ENCODE measurements at places on chromosomes 3 and 15.

- DNase-seq: no peak
Observed at GRCh38 chr3:22474706-22475445, 723.9 kb upstream of the ZNF385D start.

- peak; percentile 68 for DNase-seq
Observed at GRCh38 chr3:111541911-111542483, at the start of gene CD96. Gene CD96, plus strand, starts transcription at chr3:111542197. Its CDS starts 52 bp downstream, at chr3:111542249.

- DNase-seq: no peak
Observed at GRCh38 chr3:133535971-133536881, 37.3 kb upstream of the CDV3 start.

GRCh38 chr15:86333819-86334218, 254.1 kb downstream of the AGBL1 start:
- no peak for DNase-seq

DNA sequence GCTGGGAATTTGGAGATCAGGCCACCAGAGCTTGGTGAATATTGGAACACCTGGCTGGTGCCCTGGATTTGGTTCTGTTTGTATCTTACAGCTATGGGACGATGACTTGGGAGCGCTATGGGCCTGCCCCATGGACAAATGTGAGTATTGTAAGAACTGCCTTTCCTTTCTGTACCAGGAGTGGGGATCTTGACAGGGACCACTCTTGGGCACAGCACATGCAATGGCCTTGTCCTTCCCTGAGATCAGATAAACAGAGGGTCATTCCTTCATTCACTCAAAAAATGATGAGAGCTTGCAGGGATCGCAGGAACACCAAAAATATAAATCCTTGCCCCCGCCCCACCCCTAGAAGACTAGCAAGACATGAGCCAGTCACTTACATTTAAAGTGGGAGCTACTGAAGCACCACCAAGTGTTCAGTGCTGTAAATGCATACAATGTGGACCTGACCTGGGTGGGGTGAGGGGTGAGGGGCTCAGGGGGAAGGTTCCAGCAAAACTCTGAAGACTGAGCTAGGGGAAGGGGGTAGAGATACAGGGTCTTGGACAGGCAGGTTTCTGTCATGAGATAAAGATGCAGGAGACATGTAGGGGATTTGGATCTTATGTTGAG, 2.7 kb upstream of the CRELD1 start:
- no peak for DNase-seq

DNA sequence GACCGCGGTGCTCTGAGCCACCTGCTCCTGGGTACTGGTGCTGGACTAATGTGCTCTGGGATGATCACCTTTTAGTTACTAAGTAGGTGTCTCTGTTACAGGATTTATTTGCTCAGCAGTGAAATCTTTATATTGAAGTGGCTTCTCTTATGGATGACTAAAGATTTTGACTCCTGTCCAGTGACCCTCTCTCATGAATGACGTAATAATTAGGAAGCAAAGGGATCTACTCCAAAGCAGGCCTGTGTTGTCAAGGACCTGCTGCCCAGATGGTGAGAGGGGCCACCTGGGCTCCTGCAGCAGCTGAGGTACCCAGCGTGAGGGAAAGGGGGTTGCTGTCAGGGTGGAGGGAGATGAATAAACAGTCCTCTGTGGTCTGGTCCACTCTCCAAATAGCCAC, 263.6 kb downstream of the GABRG3 start:
- DNase-seq: no peak

GRCh38 chr3:192514081-192514753, 213.1 kb downstream of the FGF12 start:
- DNase-seq: no peak

DNA sequence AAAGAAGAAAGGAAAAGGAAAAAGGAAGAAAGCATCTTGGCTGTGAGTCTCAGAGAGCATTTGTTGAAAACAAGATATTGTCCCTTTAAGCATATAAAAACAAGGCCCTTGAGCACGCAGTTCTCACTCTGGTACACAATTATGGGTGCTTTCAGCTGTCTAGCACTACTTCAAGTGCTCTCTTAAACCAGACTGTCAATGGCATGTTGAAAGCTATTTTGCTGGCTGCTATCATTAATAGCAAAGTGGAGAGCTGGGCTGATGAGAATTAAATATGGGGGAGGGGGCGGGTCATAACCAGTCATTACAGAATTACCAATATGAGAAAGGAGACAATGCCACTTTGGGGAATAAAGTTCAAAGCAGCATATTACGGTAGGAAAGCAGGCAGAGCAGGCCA, 9.3 kb downstream of the TLE3 start:
- no peak for DNase-seq

DNA sequence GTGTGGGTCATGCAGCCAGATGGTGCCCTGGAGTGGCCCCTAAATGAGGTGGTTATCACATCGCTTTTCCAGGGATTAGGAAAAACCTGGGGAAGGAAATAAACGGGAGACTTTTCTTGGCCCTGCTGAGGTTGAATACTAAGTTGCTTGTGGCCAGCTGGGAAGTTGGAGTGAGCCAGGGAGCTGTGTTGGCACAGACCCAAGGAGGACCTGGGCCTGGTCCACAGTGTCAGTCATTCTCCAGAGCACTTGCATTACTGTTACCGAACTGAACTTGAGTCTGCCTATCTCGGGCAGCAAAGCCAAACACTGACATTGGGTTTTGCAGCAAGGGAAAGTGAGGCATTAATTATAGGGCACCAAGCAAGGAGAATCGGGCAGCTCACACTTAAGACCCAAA, 339.0 kb downstream of the GABRB3 start:
- no peak for DNase-seq

- no peak for DNase-seq
Observed at GRCh38 chr15:23761386-23761785, 74.3 kb upstream of the NDN start.

- no peak for DNase-seq
Observed at GRCh38 chr15:69154684-69155083, 5.8 kb upstream of the GLCE start.

- DNase-seq: no peak
Observed at GRCh38 chr3:78857494-78858111, 910.2 kb downstream of the ROBO1 start.

- DNase-seq: no peak
Observed at GRCh38 chr15:80577552-80578205, 117.4 kb upstream of the ABHD17C start.

- DNase-seq: no peak
Observed at GRCh38 chr15:56978898-56979662, 60.6 kb downstream of the TCF12 start.

DNA sequence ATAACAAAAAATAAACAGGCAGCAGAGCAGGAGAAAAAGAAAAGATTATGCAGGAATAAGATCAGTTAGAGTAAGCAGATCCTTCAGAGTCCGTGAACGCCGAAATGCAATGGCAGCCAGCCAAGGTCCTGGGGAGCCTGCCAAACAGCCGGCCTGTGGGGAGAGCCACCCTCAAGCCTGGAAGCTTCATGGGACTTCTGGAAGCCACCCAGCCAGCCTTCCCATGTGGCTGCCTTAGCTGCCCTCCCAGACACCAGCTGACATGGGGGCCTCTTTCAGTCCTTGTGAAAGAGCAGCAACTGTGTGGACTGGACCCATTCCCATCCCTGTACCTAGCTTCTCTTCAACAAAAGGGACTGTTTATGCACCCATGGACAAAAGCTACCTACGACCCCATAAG, 64.9 kb upstream of the RAD18 start:
- DNase-seq: no peak

DNA sequence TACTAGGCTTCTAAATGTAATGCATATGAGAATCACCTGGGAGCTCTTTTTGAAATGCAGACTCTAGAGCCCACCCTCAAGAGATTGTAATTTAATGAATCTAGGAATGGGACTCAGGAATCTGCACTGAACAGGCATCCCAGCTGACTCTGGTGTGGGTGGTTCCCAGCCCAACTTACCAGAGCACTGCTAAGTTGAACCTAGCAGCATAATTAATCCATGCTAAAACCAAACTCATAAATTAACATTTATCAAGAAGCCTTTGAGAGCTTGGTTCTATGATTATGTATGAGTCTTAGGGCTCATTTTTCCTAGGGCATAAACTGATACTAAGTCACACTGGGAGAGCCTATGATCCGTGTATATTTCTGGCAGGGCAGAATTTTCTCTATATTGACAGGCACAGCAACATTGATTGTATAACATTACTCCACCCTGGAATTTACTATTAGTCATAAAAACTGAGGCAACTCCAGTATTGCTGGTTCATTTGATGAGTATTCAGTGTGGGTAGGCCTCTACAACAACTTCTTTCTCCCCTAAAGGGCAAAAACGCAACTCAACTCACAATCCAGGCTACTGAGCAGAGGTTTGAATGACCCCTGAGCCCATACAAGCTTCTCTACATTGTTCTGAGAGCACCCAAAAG, 10.7 kb upstream of the CSTA start:
- DNase-seq: no peak

DNA sequence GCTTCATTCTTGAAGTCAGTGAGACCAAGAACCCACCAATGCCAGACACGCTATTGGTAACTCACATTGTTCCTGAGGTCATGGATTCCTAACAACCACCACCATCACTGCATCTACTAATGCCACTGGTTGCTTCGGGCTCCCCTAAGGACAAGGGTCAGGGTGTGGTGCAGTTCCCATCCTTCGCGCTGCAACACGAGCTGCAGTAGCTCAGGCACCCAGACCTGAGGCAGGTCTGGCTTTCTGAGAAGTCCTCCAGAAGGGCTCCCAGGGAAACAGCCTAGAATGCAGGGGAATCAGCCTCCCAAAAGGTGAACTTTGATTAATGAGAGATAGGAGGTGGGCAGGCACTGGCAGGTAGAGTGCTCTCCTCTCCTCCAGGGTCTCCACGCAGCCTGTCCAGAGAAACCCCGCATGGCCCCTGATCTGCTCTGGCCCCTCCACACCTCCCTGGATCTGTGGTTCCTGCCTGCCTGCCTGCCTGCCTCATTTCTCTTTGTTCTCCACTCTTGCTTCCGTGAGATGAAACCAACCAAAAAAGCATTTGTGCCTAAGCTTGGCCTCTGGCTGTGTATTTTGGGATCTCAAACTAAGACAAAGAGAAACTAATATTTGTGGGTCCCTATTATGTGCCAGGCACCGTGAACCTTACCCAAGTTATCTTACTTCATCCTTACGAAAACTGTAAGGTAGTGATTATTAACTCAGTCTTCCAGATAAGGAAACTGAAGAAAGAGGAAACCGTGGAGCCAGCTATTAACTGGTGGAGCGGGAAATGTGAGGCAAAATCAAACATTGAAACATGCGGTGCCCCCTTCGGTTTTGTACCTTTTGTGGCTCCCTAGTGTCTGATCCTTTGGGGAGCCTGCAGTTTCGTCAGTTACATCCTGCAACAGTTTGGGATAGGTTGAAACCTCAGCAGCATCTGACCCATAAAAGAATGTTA, 43.9 kb upstream of the USP3 start:
- DNase-seq: no peak

GRCh38 chr15:88727439-88727838, 75.8 kb upstream of the ACAN start:
- DNase-seq: no peak

DNA sequence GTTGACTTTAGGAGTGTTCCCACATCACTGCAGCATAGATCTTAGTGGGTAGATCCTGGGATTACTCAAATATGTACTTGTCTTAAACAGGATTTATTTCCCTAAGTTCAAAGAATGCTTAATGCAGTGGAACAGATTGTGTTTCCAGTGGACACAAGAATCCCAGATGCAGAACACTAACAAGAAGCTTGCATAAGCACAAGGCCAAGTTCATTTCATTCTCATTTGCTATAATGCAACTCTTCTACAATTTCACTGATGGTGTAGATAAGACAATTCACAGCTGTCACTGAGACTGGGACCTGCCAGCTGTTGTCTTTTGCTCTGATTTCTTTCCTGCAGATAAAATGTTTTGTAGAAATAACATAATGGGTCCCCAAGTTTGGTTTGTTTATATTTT, 225.6 kb downstream of the NFKBIZ start:
- DNase-seq: no peak

DNA sequence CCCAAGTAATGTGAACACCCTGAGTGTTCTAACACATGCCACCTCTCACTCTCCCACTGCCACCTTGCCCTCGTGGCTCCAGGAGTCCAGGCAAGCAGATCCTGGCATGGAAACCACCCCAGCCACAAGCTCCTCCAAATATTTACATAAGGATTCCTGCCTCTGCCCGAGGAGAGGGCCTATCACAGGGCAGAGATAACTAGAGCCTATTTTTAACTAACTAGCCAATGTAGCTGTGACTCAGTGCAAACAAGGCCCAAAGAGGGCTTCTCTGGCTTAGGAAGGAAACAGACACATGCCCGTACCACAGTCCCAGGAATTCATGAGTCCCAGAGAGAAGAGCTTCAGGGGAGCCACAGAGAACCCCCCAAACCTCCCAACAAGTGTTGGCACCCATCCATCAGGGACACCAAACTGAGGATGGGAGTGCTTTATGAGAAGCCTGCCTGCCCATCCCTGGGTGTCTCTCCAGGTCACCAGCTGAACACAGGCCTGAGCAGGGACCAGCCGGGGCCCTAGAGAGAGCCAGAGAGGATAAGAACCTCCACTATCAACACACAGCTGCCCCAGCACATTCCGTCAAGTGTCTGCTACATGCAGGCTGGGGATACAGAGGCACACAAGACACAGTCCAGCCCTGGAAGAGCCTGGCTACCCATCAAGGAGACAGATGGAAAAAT, 9.2 kb downstream of the FYCO1 start:
- no peak for DNase-seq

DNA sequence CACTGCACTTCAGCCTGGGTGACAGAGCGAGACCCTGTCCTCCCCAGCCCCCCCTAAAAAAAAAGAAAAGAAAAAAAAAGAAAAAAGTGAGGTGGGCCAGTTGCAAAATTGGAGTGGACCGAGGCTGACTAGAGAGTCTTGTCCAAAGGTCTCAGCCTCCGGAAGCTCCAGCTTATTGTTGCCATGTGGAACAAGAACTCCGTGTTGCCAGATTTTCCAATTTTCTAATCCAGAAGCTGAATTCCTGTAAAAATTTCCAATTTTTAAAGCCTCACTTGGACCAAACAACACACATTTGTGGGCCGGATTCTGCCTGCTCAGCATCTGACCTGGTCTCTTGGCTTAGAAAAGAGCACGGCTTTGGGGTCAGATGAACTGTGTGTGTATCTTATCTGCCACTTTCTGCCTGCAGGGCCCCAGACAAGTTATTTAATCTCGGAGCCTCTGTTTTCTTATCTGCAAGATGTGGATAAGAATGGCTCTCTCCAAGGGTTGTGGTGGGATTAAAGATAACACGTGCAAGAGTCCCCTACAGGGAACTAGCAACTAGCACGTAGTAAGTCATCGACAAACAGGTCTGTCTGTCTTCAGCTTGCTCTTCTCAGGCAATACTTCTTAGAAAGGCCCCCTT, 73.7 kb upstream of the TLE3 start:
- DNase-seq: no peak

GRCh38 chr3:186798239-186798874, 7.9 kb downstream of the RFC4 start:
- DNase-seq: no peak

DNA sequence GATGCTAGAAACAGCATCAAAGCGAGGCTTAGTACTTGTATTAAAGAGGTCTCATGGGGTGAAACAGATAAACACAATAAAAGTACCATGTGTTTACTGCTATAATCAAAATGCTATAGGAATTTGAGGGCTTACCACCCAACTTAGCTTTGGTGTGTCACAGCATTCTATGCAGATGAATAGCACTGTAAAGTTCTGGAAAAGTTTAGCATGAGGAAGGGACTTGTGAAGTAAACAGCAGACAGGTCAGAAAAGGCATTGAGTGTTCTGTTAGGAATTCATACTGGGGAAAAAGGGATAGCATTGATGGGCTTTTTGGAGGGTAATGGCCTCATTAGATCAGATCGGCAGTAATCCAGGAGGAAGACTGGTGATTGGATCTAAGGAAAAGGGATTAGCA, 505.3 kb downstream of the NLGN1 start:
- DNase-seq: no peak

Measured in activated CD8-positive, alpha-beta memory T cell treated with anti-CD3 and anti-CD28 coated beads, Interleukin-2, amount 50 U/mL, for 4 hours (primary cell).